ENCODE measurements at places on chromosomes 13 and 19. TPM values are rescaled to one million over a fixed set of nuclear protein-coding genes. Genes with fewer than 3 reads are reported as not detected.

PTH2 gene
- not detected for total RNA-seq

CLC gene
- not detected for total RNA-seq

KIR2DL4 gene
- not detected for total RNA-seq

DNA sequence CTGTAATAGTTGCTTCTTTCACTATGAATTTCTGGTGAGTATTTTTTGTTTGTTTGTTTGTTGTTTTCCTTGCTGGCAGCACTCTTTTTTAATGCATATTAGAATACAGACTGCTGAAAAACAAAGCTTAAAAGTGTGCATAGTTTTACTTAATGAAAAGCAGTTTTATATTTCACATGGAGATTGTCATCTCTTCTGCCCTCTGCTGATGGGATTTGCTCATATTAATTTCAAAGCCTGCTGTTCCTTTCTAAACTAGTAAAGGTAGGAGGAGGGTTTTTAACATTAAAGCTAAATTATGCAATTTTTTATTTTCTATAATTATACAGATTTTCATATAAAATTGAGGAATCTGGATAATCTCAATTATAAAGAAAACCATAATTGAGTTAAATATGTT is 692.6 kb upstream of the SLITRK1 start:
- no peak for DNase-seq

DNA sequence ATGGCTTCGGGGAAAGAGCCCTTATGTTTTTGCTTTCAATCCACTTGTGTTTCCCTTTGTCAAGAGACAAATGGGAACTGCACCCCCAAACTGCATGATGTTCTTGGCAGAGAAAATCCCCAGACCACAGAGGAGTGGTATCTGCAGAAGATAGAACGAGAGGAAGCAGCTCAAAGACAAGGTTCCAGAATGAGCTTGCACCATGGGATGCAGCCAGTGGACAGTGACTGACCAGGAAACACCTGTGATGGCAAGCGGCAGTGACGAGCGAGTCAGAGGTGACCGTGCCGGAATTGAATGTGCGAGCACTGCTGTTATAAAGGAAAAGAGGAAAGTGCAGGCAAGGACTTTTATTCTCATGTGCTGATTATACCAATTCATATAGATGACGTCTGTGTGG is 46.3 kb downstream of the IRS2 start:
- no peak for DNase-seq

DNA sequence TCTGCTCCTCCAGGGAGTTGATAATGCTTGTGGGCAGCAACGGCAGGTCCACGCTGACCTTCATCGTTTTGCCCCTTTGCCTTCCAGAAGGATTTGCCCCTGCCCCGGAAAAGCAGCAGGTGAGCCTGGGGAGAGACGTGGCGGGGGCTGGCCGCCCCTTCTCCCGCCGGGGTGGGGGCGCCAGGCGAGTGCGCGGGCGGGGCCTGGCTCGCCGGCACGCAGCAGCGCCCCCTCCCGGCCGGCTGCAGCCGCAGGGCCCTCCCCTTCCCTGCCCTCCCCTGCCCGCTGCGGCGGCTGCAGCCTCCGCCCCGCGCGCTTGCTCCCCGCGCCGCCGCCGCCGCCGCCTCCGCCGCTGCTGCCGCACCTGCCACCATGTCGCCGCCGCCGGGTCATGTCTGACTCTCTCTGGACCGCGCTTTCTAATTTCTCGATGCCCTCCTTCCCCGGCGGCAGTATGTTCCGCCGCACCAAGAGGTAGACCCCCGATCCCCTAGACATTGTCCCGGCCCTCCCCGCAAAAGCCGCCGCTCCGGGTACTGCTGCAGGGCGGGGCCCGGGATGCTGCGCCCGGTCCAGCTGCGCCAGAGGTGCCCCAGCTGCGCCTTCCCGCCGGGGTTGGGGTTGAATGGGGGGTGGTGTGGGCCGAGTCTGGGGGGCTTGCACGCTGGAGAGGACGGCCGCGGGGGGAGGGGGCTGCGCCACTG is at the start of gene MAST1:
TSS of gene MAST1 (plus strand) at position 334 of the 704 bp plus-strand sequence. CDS start at position 392, 58 bp downstream.
- peak; percentile 85 for DNase-seq

GRCh38 chr13:28492569-28493367 is 2.2 kb downstream of the FLT1 start:
- DNase-seq: no peak

GRCh38 chr19:44806291-44806690 is 2.6 kb upstream of the BCAM start:
- DNase-seq: no peak

DNA sequence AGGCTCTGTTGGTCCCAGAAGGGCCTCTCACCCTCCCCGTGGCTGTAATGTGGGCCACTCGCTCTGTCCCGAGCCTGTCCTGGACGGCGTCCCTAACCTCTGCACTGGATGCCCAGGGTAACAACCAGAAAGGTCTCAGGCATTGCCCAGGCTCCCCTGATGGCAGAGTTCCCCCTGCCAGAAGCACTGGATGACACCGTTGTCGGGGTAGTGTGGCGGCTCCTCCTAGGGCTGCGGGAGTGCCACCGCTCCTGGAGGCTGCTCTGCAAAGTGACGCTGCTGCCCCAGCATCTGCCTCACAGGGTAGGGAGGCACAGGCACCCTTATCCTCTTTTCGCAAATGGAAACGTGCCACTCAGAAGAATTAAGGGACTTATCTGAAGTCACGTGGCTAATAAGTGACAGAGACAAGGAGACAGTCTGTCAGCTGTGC is 32.0 kb downstream of the MPHOSPH8 start:
- DNase-seq: no peak

GRCh38 chr19:51119611-51120010 is 5.1 kb upstream of the SIGLEC9 start:
- no peak for DNase-seq

- no peak for DNase-seq
Observed at GRCh38 chr19:31113293-31113692, 235.9 kb downstream of the TSHZ3 start.
